ENCODE measurements at places on chromosomes 3 and 15.

- DNase-seq, result no peak
- peak overlapping the region; percentile 49 for H3K27ac ChIP-seq
- peaks cover 32% of the 10 kb centered on the region for H3K36me3 ChIP-seq
- peak overlapping the region; percentile 84 for H3K4me3 ChIP-seq
- H3K4me1 ChIP-seq, result peaks cover 34% of the 10 kb centered on the region
These were observed 13.7 kb downstream of the MAP2K1 start for GRCh38 chr15:66400351-66400774.

DNA sequence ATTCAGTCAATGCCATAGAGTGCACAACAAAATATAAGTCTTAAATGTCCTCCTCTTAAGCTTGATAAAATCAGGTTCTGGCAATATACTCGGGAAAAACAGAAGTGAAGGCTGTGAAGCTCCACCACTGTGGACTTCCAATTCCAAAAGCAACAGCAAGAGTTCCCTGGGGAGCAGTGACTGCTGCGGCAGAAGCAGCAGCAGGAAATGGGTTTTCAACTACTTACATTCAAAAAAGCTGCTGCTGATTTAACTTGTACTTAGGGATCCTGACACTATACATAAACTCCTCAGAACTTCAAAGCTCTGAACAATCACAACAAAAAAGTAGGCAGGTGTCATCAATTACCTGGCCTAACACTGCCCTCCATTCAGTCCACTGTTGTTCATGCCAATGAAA lies 4.7 kb downstream of the CEP152 start:
- DNase-seq, result no peak
- peaks cover 20% of the 10 kb centered on the region for H3K36me3 ChIP-seq
- no peak overlapping the region for H3K27ac ChIP-seq
- no peaks in the 10 kb centered on the region for H3K27me3 ChIP-seq
- no peak overlapping the region for H3K4me3 ChIP-seq

- peaks cover 5% of the 10 kb centered on the region for H3K36me3 ChIP-seq
- peaks cover 19% of the 10 kb centered on the region for H3K27me3 ChIP-seq
- DNase-seq, result peak; percentile 39
- H3K4me1 ChIP-seq, result peaks cover 51% of the 10 kb centered on the region
- H3K4me3 ChIP-seq, result peak overlapping the region; percentile 4
- H3K27ac ChIP-seq, result peak overlapping the region; percentile 67
These were observed 52.6 kb downstream of the MCF2L2 start for GRCh38 chr3:183375787-183376186.

DNA sequence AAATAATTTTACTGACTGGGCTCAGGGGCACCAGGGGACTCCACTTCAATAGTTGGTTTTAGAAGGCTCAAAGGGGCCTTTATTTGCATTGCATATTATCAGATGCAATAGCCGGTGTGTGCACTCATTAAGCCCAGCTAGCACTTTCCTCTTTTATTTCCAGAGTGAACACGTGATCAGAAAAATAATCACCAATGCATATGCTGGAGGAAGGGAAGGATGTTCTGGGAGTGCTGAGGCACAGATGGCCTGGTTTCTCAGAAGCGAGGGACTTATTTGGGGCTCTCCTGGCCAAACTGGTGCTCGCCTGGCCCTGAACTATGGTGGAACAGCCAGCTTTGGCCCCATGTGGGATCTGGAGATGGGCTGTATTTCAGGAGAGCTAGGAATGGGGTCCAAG lies 60.4 kb upstream of the SEC13 start:
- H3K4me3 ChIP-seq, result no peak overlapping the region
- DNase-seq, result no peak
- H3K27ac ChIP-seq, result no peak overlapping the region
- H3K27me3 ChIP-seq, result no peaks in the 10 kb centered on the region

DNA sequence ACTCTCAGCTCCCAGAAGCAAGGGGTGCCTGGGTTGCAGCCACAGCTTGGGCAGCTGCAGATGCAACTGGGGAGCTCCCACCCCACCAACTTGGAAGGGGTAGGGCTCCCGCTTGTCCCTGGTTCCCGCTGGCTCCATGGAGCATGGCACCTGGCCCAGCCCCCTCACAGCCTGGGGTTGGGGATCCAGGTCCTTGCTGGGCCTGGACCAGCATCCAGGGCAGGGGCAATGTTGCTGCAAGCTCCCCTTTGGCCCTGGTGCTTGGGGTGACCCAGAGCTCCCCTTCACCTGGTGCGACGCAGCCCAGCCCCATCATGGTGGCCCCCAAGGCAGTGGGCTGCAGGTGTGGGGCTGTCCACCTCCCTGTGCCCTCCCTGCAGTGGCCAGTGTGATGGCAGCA lies 99.6 kb upstream of the FRMD4B start:
- no peaks in the 10 kb centered on the region for H3K4me1 ChIP-seq
- H3K27me3 ChIP-seq, result peaks cover 15% of the 10 kb centered on the region
- no peak for DNase-seq

- no peak for DNase-seq
- no peaks in the 10 kb centered on the region for H3K36me3 ChIP-seq
- H3K4me1 ChIP-seq, result peaks cover 14% of the 10 kb centered on the region
- no peak overlapping the region for H3K27ac ChIP-seq
- H3K27me3 ChIP-seq, result peaks cover 5% of the 10 kb centered on the region
These were observed 71.9 kb downstream of the SSR3 start for GRCh38 chr3:156483002-156483401.

DNA sequence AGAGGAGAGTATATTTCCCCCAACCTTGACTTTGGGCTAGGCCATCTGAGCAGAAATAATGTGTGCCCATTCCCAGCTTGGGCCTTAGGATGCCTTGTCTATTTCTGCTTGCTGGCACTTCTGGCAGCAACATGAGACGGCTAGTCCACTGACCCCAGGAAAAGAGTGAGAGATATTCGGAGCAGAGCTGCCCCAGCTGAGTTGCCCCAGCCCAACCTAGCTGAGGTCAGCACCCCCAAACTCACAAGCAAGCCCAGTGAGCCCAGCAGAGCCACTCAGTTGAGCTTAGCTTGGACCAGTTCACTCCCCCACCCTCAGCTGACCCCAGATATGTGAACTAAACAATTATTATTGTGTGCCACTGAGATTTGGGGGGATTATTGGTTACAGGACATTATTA lies 20.2 kb downstream of the ITGA11 start:
- no peak overlapping the region for H3K27ac ChIP-seq
- H3K4me1 ChIP-seq, result no peaks in the 10 kb centered on the region
- peaks cover 6% of the 10 kb centered on the region for H3K27me3 ChIP-seq
- no peak for DNase-seq
